Sigmoid colon (tissue), 7 donors: ENCODE measurements at places on chromosomes 12 and 14. TPM values are rescaled to one million over a fixed set of nuclear protein-coding genes. Genes with fewer than 3 reads are reported as not detected.

- DNase-seq, result no peak
Observed at GRCh38 chr14:51661504-51661903, 9.8 kb downstream of the FRMD6 start.

- DNase-seq, result peak; percentile 7
Observed at GRCh38 chr12:650983-651382, 12.3 kb downstream of the NINJ2 start.

Gene LAG3
- total RNA-seq, result 3.3 TPM

Gene AQP6
- 0.83 TPM for total RNA-seq

Gene DEGS2
- total RNA-seq, result 0.54 TPM

Gene WSCD2
- total RNA-seq, result 2.6 TPM
